ENCODE measurements at places on chromosomes 3 and 15. TPM values are rescaled to one million over a fixed set of nuclear protein-coding genes. Genes with fewer than 3 reads are reported as not detected.

Gene RPL15
- total RNA-seq: 3,750 TPM

Gene LIPH
- total RNA-seq: 0.84 TPM

Gene LRRC2
- 0.10 TPM for total RNA-seq

Gene IGSF10
- 0.10 TPM for total RNA-seq

Gene SNAPC5
- 23.6 TPM for total RNA-seq

Gene TRIM71
- 0.10 TPM for total RNA-seq

Gene AADAC
- total RNA-seq: not detected

Gene DNAJB11
- 44.3 TPM for total RNA-seq

Data from mononuclear cell (primary cell).